ENCODE measurements at places on chromosomes 5 and 9.

GRCh38 chr5:149496166-149496565, 55.1 kb downstream of the CSNK1A1 start:
- DNase-seq = no peak
- no peak overlapping the region for H3K27ac ChIP-seq
- no peaks in the 10 kb centered on the region for H3K4me1 ChIP-seq
- no peaks in the 10 kb centered on the region for H3K27me3 ChIP-seq
- H3K4me3 ChIP-seq = no peak overlapping the region

GRCh38 chr9:101977614-101978210, 239.3 kb upstream of the GRIN3A start:
- no peak overlapping the region for H3K27ac ChIP-seq
- H3K4me3 ChIP-seq = no peak overlapping the region

DNA sequence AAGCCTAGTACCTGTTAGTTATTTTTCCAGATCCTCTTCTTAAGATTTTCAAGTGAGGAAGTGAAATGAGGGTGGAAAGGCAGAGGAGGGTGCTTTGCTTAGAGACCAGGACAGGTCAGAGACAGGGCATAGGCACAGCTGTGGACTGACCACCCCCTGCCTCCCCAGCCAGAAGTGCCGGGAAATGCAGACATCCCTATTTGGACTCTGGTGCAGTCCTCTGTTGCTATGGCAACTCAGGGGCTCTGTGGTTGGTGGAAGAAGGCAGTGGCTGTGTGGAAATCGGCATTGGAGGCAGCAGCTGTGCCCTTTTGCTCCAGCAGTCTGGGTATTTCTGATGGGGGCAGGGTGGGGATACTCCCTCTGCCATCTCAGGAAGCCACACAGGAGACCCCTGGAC, 43.3 kb upstream of the NDFIP1 start:
- DNase-seq = no peak
- no peaks in the 10 kb centered on the region for H3K27me3 ChIP-seq
- H3K36me3 ChIP-seq = no peaks in the 10 kb centered on the region
- H3K27ac ChIP-seq = no peak overlapping the region

DNA sequence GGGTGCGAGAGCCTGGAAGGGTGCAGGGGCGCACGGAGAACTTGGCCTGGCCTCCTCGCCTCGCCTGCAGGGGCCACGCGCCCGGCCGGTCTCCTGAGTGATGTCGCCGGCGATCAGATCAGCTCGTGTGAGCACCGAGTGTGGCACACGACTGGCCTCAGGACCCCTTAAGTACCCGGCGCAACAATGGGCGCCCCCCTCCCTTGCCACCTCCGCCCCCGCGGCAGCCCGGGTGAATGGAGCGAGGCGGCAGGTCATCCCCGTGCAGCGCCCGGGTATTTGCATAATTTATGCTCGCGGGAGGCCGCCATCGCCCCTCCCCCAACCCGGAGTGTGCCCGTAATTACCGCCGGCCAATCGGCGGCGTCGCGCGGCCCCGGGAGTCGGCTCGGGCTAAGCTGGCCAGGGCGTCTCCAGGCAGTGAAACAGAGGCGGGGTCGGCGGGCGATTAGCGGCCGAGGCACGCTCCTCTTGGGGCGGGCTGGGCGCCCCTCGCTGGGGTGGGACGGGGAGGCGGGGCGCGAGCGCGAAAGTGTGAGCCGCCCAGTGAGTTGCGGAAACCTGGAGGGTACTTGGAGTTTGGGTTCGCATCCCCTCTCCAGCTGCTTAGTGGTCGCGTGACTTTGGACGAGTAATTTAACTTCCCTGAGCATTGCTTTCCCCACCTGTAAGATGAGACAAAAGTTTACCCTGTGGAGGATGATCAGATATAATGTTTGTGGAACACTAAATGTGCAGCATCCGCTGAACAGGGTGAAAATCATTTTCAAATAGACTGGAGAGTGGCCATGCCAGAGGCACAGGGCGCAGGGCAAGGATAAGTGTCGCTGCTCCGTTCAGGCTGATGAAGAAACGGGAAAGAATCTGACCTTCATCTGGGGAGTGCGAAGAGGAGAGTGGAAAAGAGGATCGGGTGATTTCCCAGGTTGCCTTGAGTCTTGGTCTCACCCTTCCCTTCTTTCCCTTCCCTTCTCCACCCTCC, at the start of gene NEUROG1:
Gene NEUROG1, minus strand, starts transcription at position 145 of the 982 bp plus-strand sequence. CDS start 274 bp downstream, outside the sequence.
- no peak for DNase-seq
- H3K27ac ChIP-seq = no peak within 1 kb of the TSS
- no peaks in the 10 kb centered on the region for H3K36me3 ChIP-seq
- H3K4me3 ChIP-seq = no peak within 1 kb of the TSS

GRCh38 chr9:94157050-94157801, 73.0 kb downstream of the PTPDC1 start:
- DNase-seq = no peak
- no peaks in the 10 kb centered on the region for H3K27me3 ChIP-seq

DNA sequence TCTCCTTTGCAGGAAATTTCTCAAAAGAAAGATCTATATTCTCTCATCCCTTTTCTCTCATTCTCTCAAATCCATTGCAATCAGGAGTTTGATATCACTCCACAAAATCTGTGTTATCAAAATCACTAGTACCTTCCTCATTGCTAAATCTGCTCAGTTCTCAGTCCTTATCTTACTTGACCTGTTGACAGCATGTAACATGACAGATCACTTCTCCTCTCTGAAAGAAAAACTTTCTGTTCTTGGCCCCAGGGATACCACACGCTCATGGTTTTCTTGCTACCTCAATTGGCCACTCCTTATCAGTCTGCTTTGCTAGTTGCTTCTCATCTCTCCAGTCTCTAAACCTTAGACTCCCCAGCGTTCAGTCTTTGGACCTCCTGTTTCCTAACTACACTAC, 22.1 kb downstream of the SRP19 start:
- no peak overlapping the region for H3K27ac ChIP-seq
- no peaks in the 10 kb centered on the region for H3K4me1 ChIP-seq
- peaks cover 3% of the 10 kb centered on the region for H3K36me3 ChIP-seq
- H3K27me3 ChIP-seq = no peaks in the 10 kb centered on the region
- no peak for DNase-seq

- H3K4me1 ChIP-seq = no peaks in the 10 kb centered on the region
- H3K27me3 ChIP-seq = no peaks in the 10 kb centered on the region
- no peaks in the 10 kb centered on the region for H3K36me3 ChIP-seq
- no peak for DNase-seq
Observed at GRCh38 chr9:97176206-97176605, 131.3 kb upstream of the CCDC180 start.

- no peak overlapping the region for H3K27ac ChIP-seq
- peak; percentile 29 for DNase-seq
- H3K27me3 ChIP-seq = peaks cover 3% of the 10 kb centered on the region
Observed at GRCh38 chr5:69024241-69024651, 69.6 kb upstream of the SLC30A5 start.
